AG10803 (cell line): ENCODE measurements at places on chromosomes 1 and 21.

GRCh38 chr1:161420763-161421455 is 53.2 kb upstream of the CFAP126 start:
- DNase-seq: no peak

DNA sequence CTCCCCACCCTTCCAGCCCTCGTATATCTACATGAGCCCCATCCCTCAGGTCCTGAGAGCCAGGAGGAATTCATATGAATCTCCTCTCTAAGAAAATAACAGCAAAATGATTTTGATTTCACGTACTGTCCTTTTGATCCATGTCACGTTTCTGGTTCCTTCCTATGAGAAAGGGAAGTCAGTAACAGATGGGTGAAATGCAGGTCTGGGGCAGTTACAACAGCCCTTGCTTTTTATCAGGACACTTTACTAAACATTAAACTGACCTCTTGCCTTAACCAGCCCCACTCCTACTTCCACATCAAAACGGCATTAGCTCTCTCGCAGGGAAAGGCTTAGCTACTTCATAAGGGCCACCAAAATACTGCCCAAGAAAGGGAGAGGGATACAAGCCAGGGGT is 59.0 kb downstream of the SPATA46 start:
- no peak for DNase-seq

DNA sequence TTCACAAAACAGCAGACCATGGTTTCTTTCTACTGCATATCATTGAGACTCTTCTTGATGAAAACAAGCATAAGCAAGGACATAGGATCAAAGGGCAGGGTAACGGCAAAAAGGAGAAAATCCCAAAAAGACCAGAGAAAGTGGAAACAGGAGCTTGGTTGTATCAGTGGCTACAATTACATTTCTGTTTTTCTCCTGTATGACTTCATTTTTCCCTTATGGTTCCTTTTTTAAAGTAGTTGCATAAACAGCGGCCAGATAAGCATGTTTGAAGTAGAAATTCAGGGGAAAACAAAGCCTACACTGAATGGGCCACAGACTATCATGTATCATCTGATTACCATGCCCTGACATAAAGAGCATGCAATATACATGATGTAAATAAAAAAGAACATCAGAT is 4.6 kb downstream of the EGLN1 start:
- no peak for DNase-seq

GRCh38 chr21:45957981-45958600 is 23.5 kb upstream of the COL6A1 start:
- peak; percentile 91 for DNase-seq

GRCh38 chr1:234000557-234001041 is 96.1 kb downstream of the SLC35F3 start:
- no peak for DNase-seq

- peak; percentile 64 for DNase-seq
Measured at GRCh38 chr1:24384251-24385090, 29.1 kb downstream of the STPG1 start.

DNA sequence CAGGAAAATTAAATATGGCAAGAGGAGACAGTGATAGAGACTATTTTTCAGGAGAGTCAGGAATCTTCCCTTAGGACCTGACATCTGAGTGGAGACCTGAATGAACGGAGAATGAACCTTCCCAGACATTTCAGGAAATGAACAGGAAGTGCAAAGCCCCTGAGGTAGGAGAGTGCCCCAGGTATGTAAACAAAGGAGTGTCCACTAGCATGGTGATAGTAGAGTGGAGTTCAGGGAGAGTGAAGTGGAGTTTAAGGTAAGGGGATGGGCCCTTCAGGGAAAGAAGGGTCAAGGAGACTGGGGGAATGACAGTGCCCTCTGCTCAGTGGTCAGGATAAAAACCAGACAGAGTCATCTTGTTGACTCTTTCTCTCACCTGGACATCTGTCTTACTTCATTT is 19.3 kb downstream of the MYBPH start:
- DNase-seq: no peak

GRCh38 chr21:31530897-31531705 is 128.4 kb upstream of the SOD1 start:
- DNase-seq: no peak

DNA sequence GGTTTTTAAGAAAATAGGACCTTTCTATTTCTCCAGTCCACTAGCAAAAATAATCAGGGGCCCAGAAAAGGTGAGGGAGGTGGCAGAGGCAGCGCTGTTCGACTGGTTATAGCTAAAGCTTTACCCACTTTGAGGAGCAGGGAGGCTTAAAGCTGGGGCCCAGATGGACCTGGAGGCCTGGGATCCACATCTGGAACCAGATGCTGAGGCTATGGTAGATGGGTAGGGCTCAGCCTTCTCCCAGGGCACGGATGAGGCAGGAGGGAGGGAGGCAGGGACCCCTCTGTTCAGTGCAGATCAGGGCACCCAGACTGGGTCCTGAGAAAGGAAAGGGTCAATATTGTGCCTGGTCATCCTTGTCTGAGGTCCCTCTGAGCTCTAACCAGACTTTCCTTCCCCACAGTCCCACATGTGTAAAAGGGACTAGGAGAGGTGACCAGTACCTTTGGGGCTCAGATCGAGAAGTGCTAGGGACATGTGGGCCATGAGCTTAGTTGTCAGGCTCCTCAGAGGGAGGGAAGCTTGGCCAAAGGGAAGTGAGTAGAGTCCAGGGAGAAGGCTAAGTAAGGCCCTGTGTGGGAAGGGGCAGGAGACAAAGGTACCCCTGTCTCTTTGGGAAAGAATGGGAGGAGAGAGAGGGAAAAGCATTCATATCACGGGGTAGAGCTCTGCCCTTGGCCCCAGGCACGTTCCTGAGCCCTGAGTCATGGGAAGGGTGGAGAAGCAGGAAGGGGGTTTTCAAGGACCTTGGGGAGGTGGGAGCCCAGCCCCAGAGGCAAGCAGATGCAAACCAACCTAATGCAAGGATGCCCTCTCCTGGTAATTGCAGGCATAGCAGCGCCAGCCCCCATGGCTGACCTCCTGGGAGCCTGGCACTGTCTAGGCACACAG is 15.4 kb downstream of the LMNA start:
- DNase-seq: peak; percentile 98

GRCh38 chr1:203322500-203323179 is 17.3 kb downstream of the BTG2 start:
- DNase-seq: peak; percentile 32

DNA sequence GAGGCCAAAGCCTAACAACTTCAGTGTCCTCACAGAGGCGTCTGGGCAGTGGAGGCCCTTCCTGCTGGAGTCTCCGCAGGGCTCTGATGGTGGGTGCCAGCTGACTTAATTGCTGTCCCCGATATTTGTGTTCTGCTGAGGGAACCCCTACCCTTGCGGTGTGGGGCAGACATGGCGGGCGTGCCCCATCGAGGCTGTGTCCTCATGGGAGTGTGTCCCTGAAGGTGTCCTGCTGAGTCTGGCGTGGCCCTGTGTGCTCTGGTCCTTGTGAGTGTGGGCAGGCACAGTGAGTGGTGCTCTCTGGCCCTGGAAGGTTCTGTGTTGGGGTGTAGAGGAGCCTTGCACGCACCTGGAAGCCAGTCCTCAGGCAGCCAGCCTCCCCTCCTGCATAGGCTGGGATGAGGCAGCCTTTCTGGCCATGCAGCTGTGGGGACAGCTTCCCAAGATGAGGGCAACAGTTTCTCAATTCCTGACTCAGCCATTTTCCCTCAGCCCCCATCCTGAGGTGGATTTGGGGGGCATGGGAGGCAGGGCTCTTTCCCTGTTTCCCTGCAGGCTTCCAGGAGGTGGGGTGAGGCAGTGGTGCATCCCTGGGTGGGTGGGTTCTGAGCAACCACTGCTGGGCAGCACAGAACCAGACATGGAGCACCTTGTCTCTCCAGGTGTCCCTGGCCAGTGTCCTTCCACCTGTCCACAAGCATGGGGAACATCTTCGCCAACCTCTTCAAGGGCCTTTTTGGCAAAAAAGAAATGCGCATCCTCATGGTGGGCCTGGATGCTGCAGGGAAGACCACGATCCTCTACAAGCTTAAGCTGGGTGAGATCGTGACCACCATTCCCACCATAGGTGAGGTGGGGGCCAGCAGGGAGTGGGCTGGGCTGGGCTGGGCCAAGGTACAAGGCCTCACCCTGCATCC is 6.5 kb downstream of the C1orf35 start:
- DNase-seq: no peak

DNA sequence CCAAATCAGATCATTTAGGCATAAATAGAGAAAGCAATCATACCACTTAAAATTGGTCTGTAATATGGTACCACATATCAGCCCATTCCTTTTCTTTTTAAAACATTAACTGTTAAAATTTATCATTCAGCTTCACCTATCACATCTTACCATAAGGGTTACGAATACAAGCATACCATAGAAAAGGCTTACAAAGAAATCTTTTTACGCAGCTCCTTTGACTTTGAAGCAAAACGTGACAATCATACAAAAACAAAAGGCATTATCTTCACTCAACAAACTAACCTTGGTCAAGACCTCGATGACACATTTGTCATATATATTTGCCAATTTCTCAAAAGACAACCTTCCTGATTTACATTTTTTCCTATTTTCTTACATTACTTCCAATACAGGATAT is 169.0 kb downstream of the SMYD3 start:
- DNase-seq: no peak

- DNase-seq: no peak
Measured at GRCh38 chr1:52631759-52632331, 1.1 kb upstream of the SHISAL2A start.

DNA sequence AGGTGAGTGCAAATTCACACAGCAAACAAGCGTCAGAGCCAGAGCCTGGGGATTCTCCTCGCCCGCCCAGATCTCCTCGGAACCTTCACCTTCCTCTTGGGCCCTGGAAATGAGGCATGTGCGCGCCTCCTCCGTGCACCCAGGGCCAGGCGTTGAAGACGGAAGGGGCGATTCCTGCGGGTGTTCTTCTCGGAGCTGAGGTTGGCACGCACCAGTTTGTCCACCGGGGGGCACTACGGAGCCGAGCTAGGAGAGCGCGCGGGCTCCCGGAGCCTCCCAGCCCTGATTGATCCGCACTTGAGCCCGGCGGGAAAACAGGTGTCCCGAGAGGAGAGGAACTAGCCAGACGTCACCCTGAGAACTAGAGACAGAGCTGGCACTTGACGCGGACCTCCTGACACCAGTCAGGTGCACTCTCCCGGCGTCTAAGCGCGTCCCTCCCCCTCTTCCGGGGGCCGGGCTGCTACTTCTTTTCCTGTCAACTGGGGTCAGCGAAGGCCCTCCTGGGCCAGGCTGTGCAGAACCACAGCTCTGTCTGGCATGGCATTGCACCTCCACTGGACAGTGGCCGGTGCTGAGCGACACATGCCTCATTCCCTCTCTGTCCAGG is 18.3 kb upstream of the SERINC2 start:
- peak; percentile 65 for DNase-seq

- DNase-seq: no peak
Measured at GRCh38 chr1:155773221-155773620, 83.8 kb downstream of the GON4L start.

DNA sequence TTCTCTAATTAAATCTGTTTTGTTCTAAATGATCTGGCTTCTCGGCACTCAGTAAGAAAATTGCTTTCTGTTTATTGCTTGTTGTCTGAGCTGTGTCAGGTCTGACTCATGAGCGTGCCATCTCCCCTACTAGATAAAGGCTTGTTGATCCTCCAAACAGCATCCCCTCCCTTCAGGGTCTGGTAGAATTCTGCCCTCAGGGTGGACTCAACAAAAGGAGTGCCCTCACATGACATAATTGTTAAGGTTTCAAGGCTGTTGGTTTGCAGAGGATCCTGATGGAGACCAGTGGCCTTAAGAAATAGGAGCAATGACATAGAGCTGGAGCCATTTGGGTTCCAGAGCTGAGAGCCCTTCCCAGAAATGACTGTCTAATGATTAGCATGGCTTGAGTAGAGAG is 36.0 kb upstream of the ATP2B4 start:
- peak; percentile 27 for DNase-seq

GRCh38 chr1:2304921-2305681 is 77.0 kb downstream of the SKI start:
- no peak for DNase-seq

GRCh38 chr21:29315131-29315749 is 16.5 kb downstream of the BACH1 start:
- no peak for DNase-seq

- DNase-seq: no peak
Measured at GRCh38 chr1:115437196-115437595, 99.1 kb upstream of the NGF start.

GRCh38 chr1:170993151-170993550 is 57.8 kb downstream of the MROH9 start:
- DNase-seq: no peak

DNA sequence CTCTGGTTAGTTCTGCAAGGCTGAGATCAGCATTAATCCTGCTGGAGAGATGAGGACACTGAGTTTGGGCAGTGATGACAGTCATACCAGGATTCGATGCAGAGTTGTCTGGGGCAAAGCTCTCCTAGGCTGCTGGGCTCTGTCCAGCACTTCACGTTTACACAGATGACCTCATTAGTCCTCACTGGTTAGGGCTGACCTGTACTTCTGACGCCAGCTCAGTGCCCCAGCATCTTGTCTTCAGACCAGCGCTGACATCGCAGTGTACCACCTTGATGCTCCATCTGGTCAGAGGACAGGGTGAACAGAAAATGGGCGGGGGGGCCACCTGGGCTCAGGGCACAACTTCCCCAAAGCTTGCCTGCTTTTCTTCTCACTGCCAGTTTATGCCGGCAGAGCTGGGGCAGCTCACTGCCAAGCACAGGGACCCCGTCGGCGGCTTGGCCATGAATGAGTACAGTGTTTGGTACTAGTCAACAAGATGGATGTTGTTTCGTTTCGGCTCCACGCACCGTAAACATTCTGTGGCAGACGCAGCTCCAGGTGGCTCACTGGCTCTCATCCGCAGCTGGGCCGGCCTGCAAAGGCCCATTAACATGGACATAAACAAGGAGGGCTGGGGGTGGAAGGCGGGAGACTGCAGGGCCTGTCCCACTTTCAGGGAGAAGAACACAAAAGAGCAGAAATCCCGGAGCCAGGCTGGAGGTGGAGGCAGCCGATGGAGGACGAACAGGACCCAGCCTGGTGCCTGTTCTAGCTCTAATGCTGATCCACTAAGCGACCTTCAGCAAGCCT is 118.7 kb downstream of the GLIS1 start:
- no peak for DNase-seq

DNA sequence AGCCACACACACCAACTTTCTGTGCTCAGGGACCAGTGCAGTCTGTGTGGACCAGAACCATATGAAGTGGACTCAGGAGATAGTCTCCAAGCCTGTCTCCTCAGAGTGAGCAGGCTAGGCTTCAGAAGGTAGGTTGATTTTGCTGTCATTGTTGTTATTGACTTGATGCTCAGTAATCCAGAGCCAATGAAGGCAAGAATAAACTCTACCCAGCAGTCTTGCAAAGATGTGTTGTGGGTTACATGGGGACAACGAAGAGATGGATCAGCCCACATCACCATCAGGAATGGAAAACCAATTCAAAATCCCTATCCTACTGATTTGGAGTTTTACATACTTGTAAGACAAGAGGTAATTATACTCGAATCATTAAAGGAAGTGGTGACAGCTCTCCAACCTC is 37.4 kb downstream of the PHC2 start:
- no peak for DNase-seq

- DNase-seq: no peak
Measured at GRCh38 chr1:158272681-158273080, 17.0 kb upstream of the CD1C start.

DNA sequence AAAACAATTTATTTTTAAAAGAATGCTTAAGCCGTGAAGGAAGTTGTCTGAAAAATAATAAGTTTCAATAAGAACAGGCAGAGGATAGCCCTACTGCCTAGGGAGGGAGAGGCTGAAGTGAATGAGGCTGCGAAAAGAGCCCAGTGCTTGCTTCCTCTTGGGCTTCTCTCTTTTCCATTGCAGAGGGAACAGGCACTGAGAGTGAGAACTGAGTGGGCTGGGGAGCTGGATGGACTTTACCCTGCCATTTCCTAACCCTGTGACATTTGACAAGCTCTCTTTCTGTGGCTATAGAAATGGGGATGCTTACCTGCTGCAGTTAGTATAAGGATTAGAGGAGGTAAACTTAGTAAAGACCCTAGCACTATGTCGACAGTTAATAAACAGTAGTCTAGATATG is 30.0 kb downstream of the TENT5C start:
- DNase-seq: no peak
